AML-193 (cell line): ENCODE measurements at places on chromosomes 2 and 18.
A peak's percentile ranks its signal among the peaks of the same experiment; 100 is the strongest.

DNA sequence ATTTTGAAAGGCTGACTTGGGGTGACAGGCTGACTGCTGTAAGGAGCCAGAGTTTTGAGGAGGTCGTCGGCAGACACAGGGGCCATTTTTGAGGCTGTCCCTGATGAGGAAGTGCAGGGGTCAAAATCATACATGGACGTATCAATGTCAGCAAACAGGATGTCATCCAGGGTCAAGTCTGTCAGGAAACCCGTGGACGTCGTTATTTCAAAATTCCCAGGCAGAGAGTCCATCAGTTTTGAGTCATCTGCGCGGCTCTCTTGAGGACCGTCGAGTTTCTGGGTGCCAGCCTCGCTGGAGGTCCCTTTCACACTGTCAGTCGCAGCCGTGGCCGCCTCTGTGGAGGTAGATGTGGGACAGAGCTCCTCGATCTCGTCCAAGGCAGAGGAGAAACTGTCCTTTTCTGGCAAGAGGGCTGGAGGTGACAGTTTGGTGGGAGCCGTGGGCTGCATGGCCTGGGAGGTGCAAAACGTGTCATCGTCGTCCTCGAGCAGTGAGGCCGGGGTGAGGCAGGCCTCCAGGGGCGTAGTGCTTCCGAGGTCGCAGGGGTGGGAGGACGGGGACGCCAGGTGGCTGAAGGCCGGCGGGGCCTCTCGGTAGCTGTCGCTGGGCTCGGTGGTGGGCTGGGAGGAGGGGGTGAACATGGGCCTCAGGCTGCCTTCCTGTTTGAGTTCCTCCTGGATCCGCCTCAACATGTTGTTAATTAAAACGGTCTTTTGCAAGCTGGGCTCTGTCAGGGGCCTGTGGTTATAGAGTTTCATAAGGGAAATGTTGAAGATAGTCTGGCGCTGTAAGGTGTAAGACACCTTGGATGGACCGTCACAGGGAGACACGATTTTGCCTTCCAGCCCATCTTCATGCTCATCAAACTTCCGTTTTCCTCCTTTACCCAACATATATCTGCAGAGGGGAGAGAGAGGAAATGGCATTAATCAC, 17.5 kb downstream of the SERTAD2 start:
- no peak for DNase-seq

- DNase-seq: peak; percentile 7
Observed at GRCh38 chr2:51335087-51336058, 303.4 kb upstream of the NRXN1 start.

DNA sequence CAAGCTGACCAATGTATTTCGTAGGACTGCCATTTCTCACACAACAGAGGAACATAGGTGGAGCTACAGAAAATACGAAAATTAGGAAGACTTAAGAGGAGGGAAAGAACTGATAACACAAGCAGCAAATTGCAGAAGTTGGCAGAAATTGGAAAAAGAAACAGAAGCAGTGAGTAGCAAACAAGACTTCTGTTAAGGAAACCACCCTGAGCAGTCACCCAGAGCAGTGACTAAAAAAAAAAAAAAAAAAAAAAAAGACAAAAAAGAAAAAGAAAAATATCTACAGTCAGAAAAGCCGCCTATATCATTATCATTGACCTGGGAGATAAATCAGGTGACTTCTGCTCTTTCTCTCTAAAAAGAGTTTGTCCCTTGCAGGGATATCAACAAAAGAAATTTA, 21.4 kb downstream of the STK17B start:
- DNase-seq: no peak

DNA sequence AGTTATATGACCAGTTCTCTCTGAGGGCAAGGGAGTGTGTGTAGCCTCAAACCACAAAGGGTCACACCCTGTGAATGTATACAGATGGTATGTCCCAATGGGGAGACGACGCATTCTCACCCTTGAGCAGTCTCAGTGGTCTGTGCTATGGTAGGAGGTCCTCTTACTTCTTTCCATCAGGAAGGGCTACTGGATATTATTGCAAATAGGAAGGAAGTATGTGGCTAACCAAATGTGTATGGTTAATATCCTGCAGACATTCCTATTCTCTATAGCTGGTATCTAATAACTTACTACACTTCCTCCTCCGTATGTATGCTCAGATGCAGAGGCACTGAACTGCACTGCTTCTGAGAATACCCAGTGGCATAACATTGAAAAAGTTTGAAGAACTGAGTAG, 306.7 kb upstream of the CCDC68 start:
- peak; percentile 6 for DNase-seq

DNA sequence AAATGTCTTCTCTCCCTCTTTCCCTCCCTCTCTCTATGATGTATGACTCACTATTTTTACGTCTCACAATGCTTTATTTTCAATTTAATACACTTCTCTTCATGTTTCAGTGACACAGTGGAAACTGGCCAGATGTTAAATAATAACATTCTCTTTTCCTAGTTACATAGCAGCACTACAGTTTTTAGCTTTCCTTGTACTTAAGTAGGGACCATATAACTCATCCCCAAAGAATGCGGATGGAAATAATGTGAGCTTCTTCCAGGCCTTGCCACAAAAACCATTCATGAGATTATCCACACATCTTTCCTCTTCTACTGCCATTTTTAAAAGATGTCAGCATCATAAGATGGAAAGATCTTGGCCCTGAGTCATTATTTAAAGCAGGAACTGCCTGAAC, 789.4 kb downstream of the LRP1B start:
- DNase-seq: no peak

- DNase-seq: peak; percentile 68
Observed at GRCh38 chr18:12880541-12880910, 3.5 kb downstream of the PTPN2 start.

GRCh38 chr2:101007415-101008345, 5.6 kb downstream of the RPL31 start:
- no peak for DNase-seq

GRCh38 chr2:188272121-188272520, 19.6 kb upstream of the GULP1 start:
- DNase-seq: no peak

DNA sequence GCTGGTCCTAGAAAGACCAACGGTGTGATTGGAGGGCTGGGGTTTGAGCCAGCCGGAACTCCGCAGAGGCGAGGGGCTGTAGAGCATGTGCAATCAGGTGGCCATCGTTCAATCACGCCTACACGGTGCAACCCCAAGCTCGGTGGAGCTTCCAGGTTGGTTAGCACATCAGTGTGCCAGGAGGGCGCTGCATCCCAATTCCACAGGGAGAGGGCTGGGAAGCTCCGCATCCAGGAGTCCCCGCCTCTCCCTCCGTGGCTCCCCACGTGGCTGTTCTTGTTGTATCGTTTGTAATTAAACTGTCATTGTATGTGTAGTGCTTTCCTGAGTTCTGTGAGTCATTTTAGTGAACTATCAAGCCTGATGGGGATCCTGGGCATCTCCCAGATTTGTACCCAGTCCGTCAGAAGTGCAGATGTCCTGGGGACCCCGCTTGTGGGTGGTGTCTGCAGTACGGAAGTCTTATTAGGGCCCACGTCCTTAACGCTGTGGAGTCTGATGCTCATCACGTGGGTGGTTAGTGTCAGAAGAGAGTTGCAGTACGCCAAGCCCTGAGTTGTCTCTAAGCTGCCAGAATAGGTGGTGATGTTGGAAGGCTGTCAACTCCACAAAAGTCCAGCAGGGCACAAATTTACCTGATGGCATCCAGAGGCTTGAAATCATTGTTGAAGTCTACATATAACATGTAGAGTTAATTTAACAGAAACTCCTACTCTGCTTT, 20.6 kb upstream of the AMMECR1L start:
- DNase-seq: no peak

GRCh38 chr2:48829569-48829968, 74.0 kb upstream of the LHCGR start:
- DNase-seq: no peak

DNA sequence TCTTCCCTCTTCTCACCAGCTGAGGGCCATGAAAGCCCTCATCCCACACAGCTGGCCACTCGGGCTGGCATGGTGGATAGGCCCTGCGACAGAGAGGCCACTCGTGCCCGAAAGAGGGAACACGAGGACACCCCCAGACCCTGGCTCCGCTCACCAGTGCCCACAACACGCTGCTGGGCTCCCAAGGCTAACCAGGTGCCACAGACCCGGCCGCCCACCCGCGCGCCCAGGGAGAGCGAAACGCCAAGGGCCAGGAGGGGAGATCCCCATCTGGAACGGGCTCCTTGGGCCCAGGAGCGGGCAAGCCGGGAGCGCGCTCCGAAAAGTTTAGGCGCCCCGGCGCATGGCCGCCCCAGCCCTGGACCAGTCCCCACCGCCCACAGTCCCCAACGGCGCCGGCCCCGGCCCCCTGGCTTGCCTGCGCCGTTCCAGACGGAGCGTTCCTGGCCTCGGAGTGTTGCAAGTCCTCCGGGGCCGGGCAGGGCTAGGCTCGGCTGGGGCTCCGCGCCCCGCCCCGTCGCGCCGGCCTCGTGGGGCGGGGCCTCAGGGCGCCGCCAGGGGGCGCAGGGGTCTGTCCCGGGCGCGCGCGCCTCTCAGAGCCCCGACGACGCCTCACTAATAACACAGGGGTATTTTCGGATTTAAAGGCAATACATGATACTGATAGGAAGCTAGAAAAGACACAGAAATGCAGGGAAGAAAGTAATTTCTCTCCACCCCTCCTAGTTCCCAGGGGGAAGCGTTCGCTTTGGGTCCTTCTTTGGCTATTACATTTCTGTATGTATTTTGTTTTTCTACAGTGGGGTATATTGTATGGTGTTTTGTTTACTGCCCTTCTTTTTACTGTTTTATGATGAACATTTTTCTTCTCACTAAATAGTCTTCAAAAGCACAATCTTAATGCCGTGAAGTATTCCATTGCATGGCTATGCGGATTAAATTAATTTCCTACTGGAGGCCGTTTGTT, at the start of gene TMBIM1:
TMBIM1 (minus strand) TSS at position 456 of the 967 bp plus-strand sequence. CDS start 10,362 bp downstream, outside the sequence.
- DNase-seq: peak; percentile 65

- DNase-seq: no peak
Observed at GRCh38 chr18:907115-907884, 2.6 kb downstream of the ADCYAP1 start.

GRCh38 chr2:14999114-14999661, 366.7 kb downstream of the LRATD1 start:
- DNase-seq: no peak

DNA sequence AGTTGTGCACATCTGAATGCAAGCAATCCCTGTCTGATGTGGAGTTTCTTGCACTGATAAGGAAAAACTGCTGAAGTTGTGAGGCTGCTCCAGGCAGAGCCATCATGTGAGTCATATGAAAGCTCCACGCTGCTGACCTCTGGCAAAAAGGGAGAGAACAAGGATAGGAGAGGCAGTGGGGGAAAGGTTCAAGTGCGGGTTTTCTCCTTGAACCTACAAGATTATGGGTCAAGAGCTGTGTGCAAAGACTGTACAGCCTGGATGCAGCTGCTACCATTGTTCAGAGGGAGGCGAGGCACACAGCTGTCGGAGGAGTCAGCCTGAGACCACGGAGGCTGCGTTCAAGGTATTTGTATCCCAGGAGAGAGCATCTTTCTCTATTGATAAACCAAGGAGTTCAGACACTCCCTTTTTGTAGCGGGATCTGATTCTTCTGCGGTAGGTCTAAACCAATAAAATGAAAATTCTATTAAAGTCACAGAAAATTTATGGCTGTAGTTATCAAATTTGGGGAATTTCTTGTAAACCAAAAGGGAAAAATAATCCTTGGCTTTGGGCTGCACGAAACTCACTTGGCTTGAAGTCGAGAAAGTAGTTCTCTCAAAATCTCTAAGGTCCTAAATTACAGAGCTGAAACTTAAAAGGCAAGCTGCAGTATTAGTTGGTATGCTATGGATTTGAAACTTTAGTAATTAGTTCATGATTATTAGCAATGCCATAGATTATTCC, at the start of gene CDK15:
CDK15 (plus strand) TSS at position 96 of the 729 bp plus-strand sequence; CDS start at position 224, 128 bp downstream.
- no peak for DNase-seq

DNA sequence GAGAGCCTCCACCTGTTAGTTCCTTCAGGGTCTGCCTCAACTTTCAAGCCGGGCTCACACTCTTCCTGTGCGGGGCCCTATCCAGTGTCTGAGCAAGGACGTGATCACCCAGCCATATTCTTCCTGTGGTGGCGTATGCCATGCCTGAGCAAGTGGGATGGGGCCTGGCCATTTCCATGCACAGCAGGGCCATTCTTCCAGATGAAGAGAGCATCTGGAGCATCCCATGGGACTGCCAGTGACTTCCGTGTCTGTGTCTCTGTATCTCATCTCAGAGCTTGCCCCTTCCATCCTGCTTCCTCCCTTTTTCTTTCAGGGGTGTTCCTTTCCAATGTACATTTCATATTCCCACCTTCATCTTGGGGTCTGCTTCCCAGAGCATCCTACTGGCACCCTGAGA, 20.2 kb downstream of the SCG2 start:
- no peak for DNase-seq

DNA sequence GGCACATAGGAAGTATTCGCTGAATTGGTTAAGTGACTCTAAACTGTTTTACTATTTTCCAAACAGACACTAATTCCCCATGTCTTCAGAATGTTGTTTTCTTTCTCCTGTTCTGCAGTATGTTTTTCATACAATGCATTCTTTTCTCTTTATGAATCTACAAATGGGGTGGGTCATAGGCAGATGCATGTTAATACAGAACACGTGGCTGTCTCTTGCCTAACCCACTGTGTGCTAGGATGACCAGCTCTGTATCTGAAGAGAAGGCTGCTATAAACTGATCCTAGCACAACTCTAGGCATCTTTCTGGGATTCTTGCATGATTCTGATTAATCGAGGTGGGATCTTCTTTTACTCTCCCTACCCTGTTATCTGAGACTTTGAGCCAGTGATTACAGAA, 826.0 kb downstream of the PLCL1 start:
- DNase-seq: no peak

DNA sequence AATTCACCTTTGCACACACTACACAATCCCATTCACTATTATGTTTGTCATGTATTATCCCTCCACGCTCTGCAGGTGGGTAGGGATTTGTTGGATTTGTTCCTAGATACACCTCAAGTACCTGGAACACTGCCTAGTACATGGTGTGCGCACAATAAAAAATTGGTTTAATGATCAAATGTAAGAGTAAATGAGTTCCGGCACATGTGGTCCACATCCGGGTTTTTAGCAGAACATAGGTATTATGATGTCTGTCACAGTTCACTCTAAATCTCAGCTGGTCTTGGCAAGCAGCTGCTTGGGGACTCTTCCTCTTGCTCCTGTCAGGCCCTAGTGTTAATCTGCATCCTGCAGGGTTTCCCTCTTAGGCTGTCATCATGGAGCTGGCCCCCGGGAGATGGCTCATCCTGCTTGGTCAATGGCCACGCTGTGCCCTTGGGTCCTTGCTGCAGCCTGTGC, 21.8 kb upstream of the IL1R1 start:
- no peak for DNase-seq

DNA sequence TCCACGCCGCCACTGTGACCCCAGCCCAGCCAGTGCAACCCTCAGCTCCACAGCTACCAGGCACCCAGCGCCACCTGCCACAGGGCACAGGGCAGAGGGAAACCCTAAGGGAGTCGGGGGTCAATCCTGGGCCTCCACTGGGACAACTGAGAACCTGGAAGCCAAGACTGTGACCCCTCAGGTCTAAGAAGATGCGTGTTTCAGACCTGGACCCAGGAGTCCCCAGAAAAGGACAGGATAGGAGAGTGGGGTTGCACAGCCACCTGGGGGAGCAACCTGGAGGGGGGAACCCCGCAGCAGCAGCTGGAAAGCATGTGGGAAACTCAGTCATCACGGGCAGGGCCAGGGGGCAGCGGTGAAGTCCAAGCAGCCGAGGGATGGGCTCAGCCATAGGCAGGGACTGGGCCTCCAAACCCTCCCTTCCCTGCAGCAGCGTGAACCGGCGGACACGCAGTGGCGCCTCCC, 4.1 kb downstream of the ESPNL start:
- DNase-seq: no peak
